ENCODE measurements at places on chromosomes 3 and 15.

- no peak for DNase-seq
Measured at GRCh38 chr15:84949043-84949442, 32.6 kb upstream of the PDE8A start.

GRCh38 chr3:127483902-127484591, 106.5 kb downstream of the TPRA1 start:
- peak; percentile 87 for DNase-seq

DNA sequence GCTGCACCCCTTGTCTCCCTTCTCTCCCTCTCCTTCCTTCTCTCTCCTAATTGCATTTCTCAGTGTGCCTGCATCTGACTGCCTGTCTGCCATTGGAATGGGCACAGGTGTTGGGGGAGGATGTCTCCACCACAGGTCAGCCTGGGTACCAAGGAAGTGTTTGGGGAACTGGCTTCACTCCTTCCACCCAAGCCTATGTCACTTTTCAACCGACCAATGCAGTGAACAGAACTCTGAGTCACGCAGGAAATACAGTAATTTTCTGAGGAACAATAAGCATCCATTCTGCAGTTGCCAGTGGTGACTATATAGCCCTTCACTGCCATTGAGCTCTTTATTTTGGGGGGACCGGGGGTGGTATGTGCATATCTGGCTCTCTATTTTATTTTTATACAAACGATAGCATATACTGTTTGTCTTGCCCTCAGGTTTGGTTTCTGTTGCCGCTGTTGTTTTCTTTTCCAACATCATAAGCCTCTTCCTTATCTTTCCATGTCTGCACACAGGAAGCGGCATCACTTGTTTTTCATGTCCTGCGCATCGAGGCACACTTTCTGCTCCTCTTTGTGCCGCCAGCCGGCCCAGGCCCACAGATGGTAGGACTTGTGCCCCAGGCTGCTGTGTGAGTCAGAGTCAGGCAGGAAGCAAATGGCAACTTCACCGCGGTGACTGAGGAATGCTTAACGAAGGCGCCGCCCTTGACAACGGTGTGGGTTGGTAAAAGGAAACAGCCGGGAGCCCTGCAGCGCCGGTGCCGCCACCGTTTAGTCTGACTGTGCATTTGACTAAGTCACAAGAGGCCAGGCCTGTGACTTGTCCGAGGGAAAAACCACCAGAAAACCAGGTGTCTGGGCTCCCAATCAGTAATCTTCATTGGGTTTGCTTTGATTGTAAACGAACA, 21.1 kb upstream of the CDCP1 start:
- DNase-seq: peak; percentile 91

DNA sequence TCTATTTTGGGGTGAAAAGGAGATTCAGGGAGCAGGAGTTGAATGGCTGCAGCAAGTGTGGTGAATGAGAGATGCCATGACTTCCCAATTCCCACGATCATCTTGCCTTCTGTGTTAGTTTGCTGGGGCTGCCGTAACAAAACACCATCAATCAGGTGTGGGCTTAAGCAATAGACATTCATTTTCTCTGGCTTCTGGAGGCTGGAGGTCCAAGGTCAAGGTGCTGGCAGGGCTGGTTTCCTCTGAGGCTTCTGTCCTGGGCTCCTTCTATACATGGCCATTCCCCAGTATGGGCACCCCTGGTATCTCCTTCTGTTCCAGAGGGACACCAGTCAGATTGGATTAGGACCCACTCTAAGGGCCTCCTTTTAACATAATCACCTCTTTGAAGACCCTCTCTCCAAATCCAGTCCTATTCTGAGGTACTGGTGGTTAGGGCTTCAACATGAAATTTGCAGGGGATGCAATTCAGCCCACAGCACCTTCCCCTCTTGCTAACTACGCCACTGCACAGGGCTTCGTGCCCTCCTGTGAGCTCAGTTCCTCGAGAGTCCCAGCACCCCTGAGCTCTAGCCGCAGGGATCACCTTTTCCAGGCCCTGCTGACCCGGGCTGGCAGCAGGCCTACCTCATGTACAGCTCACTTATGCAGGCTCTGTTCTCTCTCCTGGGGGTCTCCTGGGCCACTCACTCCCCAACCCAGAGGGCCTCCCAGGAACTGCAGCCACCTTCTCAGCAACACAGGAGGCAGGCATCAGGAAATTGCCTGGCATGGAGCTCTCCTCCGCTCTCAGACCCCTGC, 37.3 kb upstream of the SLC6A11 start:
- DNase-seq: no peak

DNA sequence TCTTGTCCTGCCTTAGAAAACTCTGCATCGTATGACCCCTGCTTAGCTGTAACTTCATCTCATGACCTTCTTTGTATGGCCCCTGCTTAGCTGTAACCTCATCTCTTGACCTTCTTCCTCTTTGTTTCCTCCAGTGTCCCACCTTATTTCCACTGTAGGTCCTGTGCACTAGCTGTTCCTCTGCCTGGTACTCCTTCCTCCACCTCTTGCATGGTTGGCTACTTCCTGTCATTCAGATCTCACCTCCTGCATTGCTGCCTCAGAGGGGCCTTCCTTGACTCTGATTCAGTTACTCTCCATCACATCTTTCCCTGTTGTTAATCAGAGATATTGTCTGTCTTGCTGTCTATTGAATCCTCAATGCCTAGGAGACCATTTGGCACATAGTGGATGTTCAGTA, 63.2 kb downstream of the PDE8A start:
- DNase-seq: no peak

GRCh38 chr15:63073497-63074172, 31.1 kb downstream of the TPM1 start:
- DNase-seq: no peak

- DNase-seq: no peak
Measured at GRCh38 chr15:68987676-68988075, 26.8 kb upstream of the NOX5 start.

DNA sequence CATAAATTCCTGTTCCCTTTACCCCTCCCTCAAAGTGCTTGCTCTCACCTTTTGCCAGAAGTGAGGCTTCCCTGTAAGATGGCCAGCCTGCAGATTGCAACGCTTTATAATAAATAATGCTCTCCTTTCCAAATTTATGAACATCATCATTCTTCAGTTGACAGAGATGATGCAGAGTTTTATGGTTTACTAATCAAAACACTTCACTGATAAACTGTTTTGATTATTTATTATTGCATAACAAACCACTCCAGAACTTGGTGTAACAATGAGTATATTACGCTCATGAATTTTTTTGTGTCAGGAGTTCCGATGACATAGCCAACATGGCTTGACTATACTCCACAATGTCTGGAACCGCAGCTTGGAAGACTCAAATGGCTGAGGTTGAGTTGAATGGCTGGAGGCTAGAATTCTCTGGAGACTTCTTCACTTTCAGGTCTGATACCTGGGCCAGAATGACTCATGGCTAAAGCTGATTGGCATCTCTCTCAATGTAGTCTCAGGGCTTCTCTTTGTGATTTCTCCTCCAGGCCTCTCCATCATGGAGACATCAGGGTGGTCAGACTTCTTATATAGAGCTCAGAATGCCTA, 27.3 kb upstream of the TGFBR2 start:
- DNase-seq: no peak

DNA sequence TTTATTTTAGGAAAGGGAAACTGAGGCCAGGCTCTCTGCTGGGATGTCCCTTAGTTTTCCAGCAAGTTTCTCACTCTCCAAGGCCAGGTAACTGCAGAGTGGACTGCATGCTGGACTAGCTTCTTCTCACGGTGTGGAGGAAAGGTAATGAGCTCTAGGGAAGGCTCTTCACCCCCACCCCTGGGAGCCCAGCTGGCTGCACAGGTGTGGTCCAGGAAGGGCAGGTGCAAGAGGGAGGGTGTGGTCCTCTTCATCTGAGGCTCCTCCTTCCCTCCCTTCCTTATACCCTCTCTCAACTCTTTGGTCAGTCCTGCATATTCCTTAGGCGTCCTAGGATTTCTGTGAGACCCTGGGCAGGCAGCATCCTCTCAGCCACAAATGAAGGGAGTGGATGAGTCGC, 33.9 kb downstream of the RNU5B-1 start:
- no peak for DNase-seq

DNA sequence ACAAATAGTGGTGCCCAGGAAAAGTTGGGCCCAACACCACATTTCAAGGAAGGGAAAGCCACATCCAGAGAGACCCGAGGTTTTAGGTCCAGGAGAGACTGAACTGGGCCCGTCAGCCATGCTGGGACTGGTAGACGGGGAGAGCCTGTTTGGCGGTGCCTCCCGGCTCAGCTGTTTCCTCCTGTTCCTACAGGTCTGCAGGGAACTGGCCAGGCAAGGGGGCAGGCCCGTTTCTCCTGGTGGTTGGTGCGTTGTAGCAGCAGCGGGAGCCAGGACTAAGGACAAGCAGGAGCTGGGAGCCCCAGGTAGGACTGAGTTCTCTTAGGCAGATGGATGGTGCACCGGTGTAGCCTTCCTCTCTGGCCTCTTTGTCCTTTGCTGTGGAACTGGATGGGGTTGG, 3.9 kb downstream of the PRKCD start:
- no peak for DNase-seq

- DNase-seq: no peak
Measured at GRCh38 chr3:126381966-126382365, 12.7 kb upstream of the CFAP100 start.

DNA sequence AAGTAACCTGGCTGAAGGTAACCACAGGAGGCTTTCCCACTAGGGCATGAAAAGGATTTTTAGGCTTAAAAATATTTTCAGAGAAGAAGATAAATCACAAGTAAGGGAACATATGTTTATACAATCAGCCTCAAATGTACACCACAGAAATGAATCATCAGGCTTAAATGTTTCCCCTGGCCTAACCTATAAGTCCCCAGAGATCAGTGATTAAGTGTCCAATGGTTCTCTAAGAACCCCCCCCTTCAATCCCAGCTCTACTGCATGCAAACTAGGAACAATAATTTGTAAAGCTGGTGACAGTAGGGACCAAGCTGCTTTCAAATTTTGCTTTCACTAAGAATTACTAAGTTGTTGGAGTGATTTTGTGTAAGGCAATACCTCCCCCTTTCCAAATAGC, 431.6 kb upstream of the LMCD1 start:
- no peak for DNase-seq

- DNase-seq: peak; percentile 40
Measured at GRCh38 chr15:92012368-92012629, 158.8 kb downstream of the SLCO3A1 start.

All from stimulated activated CD4-positive, alpha-beta T cell treated with anti-CD3 and anti-CD28 coated beads, Interleukin-1b, Interleukin-23, amount 100 ng/mL, for 48 hours (primary cell).